ENCODE measurements at places on chromosomes 5 and 9. TPM values are rescaled to one million over a fixed set of nuclear protein-coding genes. Genes with fewer than 3 reads are reported as not detected.

Gene BAAT
- total RNA-seq: not detected

Gene CARTPT
- total RNA-seq: not detected

Gene LRRC19
- not detected for total RNA-seq

Gene SPATA31C1
- total RNA-seq: not detected

Gene KCNIP1
- not detected for total RNA-seq

Gene CARD9
- 0.53 TPM for total RNA-seq

Gene LRRC26
- total RNA-seq: not detected

Gene GRIA1
- 2.1 TPM for total RNA-seq

Gene FBP2
- not detected for total RNA-seq

Gene HACD4
- total RNA-seq: 1.4 TPM
